ENCODE measurements at places on chromosomes 7 and 10.

- no peak for DNase-seq
These were observed 289.0 kb downstream of the TNS3 start for GRCh38 chr7:47292832-47293309.

DNA sequence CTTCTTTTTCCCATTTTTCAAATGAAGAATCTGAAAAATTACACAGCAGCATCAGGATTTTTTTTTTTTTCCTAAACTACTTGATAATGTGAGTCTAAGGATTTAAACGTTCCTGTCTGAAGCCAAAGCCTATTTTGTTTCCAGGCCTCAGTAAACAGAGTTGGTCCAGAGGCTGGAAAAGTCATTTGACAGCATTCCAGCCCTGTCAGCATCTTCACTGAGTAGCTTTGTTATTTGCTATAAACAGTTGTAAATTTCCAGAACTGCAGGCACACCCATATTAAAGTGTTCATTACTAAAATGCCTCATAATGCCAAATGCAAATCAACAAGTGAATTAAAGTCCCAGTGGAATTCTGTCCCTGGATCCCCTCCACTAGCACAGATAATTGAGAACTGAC lies 35.5 kb upstream of the KMT2E start:
- peak; percentile 57 for DNase-seq

- no peak for DNase-seq
These were observed 1224.6 kb upstream of the LRRTM3 start for GRCh38 chr10:65701168-65701776.

DNA sequence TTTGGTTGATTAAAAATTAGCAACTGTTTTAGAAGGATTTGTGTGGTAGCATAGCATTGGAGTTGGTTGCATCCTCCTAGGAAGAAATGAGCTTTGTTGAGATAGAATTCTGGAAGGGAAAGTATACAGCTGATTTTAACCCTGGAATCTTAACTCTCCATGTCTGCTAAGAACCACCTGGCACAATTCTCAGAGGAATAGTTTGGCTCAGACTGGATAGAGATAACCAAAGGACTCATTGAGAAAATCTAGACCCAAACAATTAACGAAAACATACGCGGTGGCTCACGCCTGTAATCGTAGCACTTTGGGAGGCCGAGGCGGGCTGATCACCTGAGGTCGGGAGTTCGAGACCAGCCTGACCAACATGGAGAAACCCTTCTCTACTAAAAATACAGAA lies 99.1 kb upstream of the AOAH start:
- DNase-seq = no peak

DNA sequence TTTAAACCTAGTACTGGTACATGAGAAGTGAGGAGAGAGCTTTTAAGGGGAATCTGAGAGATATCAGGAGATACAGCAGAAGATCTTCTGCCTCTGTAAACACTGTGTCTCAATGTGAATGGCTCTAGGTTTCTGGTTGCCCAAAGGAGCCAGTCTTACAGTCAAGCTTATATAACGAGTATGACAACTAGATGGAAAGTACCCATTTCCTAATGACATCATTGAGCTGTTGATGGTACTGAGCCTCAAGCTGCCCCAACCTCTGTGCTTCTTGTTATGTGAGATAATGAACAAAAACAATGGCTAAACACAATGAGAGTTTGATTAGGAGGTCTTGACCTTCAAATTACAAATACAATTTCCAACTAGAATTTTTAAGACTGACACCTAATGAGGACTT lies 451.5 kb downstream of the SORCS1 start:
- DNase-seq = no peak

DNA sequence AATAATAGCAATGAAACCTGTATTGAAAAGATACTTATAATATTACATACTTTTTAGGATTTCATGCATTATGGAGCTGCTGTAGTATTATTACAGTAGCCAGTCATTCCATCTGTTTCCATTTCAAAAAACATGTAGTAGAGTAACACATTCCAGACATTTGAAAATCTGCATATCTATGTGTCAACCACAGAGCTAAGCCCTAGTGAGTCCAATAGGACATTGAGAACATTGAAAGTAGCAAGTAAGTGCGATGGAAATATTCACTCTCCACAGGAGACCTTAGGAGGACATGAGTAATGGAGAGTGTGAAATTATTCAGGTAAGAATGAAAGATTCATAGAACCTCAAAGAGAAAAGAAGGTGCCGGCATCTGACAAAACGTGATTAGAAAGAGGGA lies 15.3 kb downstream of the NSMCE4A start:
- no peak for DNase-seq

GRCh38 chr7:69813637-69814240 lies 215.5 kb downstream of the AUTS2 start:
- no peak for DNase-seq

DNA sequence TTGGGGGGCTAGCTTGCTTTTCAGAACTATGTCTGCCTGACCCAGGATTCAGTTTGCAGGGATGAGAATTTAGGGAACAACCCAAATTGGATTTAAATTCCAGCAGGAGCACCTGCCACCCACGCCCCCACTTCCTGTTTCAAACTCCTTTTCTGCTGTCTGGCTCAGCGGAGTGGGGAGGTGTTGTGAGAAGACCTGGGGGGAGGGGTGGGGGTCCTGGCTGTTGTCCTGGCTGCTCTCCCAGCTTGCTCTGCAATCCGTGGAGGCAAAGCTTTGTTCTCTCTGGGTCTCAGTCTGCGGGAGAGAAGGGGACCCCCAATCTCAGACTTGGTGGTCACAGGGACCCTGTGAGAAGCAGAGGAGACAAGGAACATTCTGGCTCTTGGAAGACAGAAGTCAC lies 799 bp downstream of the KCNK18 start:
- DNase-seq = no peak

- DNase-seq = no peak
These were observed 259.5 kb upstream of the VWC2 start for GRCh38 chr7:49513911-49514310.

DNA sequence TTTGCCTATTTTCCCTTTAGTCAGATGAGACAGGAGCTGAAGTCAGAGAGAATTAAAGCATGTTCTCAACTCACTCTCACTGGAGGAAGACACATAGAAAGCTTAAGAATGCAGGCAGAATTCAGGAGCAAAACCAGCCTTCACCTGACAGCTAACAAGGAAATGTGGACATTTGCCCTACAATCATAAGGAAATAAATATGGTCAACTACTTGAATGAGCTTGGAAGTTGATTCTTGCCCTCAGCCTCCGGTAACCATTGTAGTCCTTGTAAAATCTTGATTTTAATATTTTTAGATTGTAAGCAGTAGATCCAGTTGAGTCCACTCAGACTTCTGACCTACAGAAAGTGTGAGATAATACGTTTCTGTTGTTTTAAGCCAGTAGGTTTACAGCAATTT lies 752.5 kb upstream of the ZWINT start:
- no peak for DNase-seq

DNA sequence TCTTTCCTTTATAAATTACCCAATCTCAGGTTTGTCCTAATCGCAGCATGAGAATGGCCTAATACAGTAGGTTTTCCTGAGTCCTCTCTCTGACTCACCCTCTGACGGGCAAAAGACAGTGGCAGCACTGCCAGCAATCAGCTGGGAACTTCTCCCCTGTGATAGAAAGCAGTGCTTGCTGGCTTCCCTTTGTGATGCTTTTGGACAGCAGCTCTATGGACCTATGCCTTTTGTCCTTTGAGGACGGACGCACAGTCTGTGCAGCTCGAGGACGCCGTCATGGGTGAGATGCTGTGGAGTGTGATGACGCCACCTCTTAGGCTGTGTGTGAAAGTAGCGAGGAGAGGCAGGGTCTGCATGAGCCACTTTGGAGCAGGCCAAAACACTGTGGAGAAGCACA lies 68.8 kb downstream of the KIAA1217 start:
- DNase-seq = no peak

GRCh38 chr7:47266131-47266706 lies 315.7 kb downstream of the TNS3 start:
- DNase-seq = peak; percentile 69

- no peak for DNase-seq
These were observed 190.7 kb upstream of the CHRM2 start for GRCh38 chr7:136677471-136678365.

DNA sequence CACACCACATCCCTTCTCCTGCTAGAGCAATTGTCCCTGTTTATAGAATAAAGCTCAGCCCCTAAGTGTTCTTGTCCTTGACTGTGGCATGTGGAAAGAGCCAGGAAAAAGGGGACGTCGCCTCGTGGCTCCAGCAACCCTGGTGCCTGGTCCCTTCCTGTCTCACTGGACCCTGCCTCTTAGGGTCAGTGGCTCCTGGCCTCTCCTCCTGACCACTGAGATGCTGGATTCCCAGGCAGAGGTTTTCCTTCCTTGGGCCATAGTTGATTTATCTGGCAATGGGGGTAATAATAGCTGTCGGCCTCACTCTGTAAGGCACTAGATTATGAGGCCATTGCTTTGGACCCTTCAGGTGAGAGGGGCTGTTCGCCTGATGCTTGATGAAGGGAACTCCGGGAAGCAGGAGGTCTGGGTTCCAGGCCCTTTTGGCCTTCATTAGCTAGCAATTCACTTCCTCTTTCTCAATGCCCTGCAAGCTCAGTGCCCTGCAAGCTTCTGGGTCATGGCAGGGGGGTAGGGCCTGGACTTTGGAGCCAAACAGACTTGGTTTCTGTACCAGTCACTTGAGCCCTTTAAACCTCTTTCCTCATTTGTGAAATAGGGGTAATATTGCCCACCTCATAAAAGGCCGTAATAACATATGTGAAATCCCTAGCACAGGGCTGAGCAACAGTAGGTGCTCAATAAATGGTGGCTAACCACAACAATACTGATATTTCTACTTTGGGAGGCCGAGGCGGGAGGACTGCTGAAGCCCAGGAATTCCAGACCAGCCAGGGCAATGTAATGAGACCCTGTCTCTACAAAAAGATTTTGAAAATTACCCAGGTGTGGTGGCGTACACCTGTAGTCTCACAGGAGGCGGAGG lies 1.1 kb downstream of the ASL start:
- DNase-seq = no peak

GRCh38 chr7:17709599-17709998 lies 230.7 kb downstream of the SNX13 start:
- no peak for DNase-seq
